DMS79 treated with DMSO at 0.1 percent for 48 hours (cell line): ENCODE measurements at places on chromosomes 1 and 21.

DNA sequence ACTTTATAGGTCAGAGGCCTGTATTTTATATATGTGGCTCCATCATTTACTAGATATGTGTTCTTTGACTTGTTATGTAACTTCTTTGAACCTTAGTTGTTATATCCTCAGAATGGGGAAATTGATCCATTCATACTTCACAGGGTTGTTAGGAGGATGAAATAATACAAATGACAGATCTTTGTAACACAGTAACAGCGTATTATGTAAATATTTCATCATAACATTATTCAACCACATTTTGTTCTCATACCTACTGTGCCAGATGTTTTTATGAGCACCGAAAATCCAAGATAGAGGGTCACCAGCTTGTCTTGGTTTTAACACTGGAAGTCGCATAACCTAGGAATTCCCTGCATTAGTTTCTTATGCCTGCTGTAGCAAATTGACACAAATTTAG lies 3.3 kb downstream of the SUCO start:
- no peak for DNase-seq

DNA sequence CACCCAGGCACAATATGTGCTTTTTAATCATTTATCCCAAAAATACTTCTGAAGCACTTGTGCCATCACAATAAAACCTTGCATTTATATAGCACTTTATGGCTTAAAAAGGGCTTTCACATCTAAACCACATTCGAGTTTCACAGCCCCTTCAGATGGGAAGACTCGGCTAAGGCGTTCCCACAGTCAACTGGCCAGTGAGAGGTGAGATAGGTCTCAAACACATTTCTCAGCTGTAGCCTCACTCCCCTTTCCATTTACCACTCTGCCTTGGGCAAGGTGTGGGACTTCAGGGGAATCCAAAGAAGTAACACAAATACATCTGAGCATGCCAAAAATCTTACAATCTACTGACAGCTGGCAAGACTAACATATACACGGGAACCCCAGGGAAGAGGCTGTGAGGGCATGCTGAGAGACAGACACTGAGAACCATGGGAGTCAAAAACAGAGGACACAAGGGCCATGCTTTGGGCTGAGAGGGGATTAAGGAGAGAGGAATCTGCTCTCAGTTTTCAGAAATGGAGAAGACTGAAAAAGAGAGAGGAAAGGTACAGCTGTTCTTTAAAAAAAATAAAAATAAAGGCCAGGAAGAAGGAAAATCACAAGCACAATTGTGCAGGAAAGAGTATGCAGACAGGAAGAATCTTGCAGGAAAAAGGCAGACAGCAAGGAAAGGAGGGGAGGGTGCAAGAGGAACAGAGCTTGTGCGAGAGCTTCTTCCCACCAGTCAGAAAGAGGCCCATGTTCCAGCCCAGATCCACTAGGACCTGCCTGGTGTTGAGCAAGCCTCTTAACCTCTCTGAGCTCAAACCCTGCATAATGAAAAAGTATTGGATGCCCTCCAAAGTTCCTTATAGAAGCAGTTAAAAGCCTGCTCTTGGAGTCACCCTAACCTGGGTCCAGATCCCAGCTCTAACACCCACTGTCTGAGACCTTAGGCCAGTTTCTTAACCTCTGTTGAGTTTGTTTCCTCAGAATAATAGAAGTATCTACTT lies 73.5 kb downstream of the JAK1 start:
- no peak for DNase-seq

DNA sequence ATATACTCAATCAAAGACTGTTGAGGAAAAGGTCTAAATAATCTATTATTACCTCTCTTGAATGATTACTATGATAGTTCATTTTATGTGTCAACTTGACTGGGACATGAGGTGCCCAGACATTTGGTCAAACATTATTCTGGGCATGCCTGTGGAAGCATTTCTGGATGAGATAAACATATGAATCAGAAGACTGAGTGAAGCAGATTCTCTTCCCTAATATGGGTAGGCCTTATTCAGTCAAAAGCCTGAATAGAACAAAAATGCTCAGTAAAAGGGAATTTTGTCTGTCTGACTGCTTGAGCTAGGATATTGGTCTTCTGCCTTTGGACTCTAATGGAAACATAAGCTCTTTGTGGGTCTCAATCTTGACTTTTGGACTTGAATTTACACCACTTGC lies 73.3 kb upstream of the SOX13 start:
- DNase-seq, result no peak

DNA sequence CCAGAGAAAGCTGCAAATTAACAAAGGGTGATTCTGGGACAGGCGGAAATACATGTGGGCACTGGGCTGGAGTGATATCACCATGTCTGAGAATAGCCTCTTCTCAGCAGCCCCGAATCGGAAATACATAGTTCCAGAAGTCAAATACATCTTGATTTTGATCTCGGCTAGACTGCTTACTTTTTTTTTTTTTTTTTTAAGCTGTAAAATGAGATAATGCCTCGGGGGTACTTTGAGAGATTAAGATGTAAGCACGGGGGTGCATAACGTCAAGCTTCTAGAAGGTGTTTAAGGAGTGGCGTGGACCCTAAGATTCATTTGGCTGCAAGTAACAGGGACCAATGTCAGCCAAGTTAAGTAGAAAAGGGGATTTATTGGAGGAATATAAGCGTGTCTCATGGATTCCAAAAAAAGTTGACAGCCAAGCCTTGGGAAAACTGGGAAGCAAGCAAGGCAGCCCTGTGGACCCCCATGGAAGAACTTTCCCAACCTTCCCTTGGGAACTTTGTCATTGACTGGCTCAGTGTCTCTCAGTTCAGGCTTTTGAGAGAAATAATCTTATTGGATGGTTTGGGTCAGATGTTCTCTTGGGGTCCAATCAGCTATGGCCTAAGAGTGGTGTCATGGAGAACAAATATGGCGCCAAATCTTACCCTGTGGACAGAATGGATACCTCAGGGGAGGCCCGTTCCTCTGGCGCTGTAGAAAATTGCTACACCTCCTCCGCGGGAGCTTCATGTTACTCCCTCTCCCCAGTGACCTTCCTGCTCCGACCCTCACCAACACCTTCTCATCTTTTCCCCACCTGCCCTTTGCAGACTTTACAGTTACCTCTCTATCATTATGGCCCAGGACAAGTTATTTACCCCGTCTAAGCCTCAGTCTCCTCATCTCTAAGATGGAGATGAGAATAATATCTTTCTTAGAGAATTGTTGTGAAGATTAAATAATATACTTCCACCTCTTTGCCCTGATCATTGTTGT lies 186.6 kb downstream of the KAZN start:
- no peak for DNase-seq

- peak; percentile 2 for DNase-seq
Measured at GRCh38 chr1:170663404-170664092, 383 bp upstream of the PRRX1 start.

GRCh38 chr1:19439464-19440171 lies 45.7 kb downstream of the CAPZB start:
- DNase-seq, result no peak

DNA sequence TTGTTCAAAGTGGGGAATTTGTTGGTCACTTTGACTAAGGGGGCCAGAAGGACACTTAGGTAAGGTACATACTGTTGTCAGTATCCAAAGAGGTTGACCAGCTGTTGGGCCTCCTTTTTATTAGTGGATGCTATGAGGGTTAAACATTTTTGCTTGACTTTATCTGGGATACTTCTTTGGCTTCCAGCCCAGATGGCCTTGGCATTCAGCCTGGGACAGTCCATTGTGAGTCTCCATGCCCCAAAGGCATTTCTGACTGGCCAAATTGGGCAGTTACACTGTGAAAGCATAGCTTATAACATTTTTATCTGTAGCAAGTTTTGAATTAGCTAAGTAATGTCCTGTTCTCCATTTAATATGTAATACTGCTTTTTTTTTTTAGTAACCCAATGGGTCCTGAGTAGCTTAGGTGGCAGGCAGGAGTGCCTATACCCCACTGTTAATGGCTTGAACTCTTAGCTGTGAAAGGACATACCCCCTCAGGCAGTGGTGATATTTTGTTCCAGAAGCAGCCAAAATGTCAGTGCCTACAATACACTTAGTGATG lies 35.4 kb upstream of the CD1D start:
- no peak for DNase-seq

DNA sequence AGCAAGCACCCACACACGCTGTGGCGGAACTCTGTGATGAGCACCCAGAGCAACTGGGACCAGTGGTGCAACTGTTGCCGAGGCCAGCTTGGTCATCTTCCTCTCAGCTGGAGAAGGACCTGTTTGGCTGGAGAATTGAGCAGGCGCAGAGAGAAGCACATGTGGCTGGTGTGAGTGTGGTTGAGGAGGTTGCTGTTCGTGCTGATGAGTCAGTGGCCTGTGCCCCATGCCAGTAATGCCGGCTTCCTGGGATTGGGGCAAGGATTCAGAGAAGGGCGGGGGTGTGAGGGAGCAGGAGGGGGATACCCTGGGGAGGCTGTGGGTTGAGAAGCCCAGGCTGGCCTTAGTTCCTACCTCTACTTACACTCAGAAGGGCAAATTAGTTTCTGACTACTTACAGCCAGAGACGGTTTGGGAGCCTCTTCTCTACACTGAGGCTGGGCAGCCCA lies 57.5 kb upstream of the EPS8L3 start:
- no peak for DNase-seq

- no peak for DNase-seq
Measured at GRCh38 chr1:221217029-221217428, 337.8 kb downstream of the HLX start.

DNA sequence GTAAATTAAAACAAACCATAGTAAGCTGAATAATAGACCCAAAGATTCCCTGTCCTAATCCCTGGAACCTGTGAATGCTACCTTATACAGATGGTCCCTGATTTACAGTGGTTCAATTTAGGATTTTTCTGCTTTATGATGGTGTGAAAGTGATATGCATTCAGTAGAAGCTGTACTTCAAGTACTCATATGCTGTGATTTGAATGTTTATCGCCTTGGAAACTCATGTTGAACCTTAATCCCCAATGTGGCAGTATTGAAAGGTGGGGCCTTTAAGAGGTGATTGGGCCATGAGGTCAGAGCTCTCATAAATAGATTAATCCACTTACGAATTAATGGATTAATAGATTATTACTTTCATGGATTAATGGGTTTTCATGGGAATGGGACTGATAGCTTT lies 10.6 kb upstream of the RRP15 start:
- no peak for DNase-seq

DNA sequence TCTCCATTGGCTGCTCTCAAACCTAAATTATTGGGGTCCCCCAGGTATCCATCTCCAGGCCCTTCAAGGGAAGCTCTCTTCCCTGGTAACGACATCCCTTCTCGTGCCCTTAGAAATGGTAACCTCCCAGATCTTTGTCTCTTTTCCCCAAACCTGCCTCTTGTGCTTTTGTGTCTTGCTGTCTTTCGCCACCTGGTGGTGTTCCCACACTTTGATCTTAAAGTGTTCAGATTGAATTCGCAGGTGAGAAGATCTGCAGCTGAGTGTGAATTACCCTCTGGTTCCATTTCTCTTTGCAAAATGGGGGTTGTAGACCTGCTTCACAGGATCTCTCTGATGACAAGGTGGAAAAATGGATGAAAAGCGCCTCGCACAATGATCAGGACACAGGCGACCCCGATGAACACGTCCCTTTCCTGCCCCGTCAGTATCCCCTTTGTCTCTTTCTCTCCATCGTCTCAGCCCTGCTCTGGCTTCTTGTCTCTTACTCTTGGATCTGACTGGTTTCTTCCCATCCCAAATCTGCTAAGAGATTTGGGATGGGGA lies 53.1 kb downstream of the DOP1B start:
- DNase-seq, result peak; percentile 10
